ENCODE measurements at places on chromosomes 5 and 9.

- no peak for DNase-seq
These were observed 4.4 kb upstream of the ZDHHC12 start for GRCh38 chr9:128728298-128728697.

- peak; percentile 85 for DNase-seq
These were observed 569.5 kb downstream of the PSAT1 start for GRCh38 chr9:78866207-78867132.

DNA sequence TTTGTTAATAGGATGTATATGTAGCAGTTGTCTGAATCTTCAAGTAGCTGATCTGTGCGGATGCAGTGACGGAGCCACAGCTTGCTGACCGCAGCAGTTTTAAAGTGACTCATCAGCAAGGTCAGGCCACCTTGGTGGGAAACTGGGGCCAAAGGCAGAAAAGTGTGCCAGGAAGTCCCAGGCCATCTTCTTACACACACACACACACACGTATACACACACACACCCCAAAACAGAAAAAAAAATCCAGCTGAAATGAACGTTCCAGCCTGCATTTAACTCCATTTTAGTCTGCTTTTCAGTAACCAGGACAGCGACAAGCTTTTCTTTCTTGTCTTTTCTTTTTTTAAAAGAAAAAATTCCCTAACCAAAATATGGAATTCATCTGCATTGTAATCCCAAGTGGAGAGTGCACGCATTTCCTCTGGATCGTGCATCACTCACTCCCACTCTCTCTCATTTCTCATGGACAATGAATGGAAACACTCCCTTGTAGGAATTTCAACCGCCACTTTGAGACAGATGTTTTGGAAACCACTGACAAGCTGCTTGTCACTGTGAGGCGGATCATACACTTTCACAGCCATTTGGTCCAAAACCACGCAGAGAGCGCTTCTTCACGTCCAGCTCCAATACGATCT is 103.9 kb downstream of the LHFPL2 start:
- DNase-seq, result peak; percentile 70

- no peak for DNase-seq
These were observed 53.7 kb upstream of the FAM120A start for GRCh38 chr9:93397661-93398373.

DNA sequence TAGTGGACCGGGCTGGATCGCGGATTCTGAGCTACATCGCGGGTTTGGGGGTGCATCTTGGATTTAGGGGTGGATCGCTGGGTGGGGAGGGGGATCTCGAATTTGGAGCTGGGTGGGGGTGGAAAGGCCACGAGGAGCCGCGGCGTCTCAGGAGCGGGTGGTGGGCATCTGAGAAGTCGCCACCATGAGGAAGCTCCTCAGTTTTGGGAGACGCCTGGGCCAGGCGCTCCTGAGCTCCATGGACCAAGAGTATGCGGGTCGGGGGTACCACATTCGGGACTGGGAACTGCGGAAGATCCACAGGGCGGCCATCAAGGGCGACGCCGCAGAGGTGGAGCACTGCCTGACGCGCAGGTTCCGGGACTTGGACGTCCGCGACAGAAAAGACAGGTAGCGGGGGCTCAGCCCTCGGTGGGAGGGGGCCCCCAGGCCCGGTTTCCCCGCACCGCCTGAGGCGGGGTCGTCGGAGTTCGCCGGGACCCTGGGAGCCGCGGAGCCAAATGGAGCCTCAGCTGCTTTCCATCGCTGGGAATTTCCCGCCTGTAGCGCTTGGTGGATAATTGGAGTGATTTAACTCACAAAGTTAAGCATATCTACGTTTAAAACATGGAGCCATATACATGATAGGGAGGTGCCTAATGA is 376 bp downstream of the ANKRD18B start:
- DNase-seq, result no peak

- peak; percentile 32 for DNase-seq
These were observed 37.4 kb downstream of the P4HA2 start for GRCh38 chr5:132190161-132190817.
